Ascending aorta (tissue), 2 donors: ENCODE measurements at places on chromosomes 5 and 9.

- no peaks in the 10 kb centered on the region for H3K27me3 ChIP-seq
- peaks cover 8% of the 10 kb centered on the region for H3K4me1 ChIP-seq
- H3K27ac ChIP-seq, result peak overlapping the region; percentile 78
- no peaks in the 10 kb centered on the region for H3K36me3 ChIP-seq
- DNase-seq, result no peak
Measured at GRCh38 chr5:154365823-154366222, 80.0 kb upstream of the SAP30L start.

GRCh38 chr9:98774746-98775145 lies 21.6 kb downstream of the ANKS6 start:
- DNase-seq, result no peak
- no peak overlapping the region for H3K4me3 ChIP-seq
- no peaks in the 10 kb centered on the region for H3K27me3 ChIP-seq
- H3K4me1 ChIP-seq, result no peaks in the 10 kb centered on the region

DNA sequence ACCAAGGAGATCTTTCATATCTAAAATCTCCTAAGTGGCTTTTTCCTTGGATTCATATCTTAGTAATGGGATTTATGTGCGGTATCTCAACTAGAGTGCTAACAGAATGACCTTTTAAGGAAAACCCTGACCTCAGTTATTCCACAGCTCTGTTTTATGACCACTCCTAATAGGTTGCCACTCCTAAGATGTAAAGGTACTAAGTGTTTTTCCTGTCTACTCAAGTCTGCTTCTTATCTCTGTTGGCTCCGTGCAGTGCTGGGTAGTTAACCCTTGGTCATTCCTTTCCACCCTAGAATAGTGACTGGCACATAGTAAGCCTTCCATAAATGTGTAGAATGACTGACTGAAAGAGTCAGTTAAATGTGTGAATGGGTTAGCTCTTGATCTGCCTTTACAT lies 161.4 kb downstream of the DOCK2 start:
- no peaks in the 10 kb centered on the region for H3K36me3 ChIP-seq
- no peak overlapping the region for H3K27ac ChIP-seq
- H3K27me3 ChIP-seq, result no peaks in the 10 kb centered on the region
- DNase-seq, result no peak

- peaks cover 6% of the 10 kb centered on the region for H3K4me1 ChIP-seq
- H3K4me3 ChIP-seq, result no peak overlapping the region
- DNase-seq, result no peak
- peak overlapping the region; percentile 72 for H3K27ac ChIP-seq
- no peaks in the 10 kb centered on the region for H3K36me3 ChIP-seq
Measured at GRCh38 chr5:138844125-138844461, 31.0 kb downstream of the LRRTM2 start.

GRCh38 chr5:168931638-168932345 lies 352.6 kb upstream of the PANK3 start:
- no peaks in the 10 kb centered on the region for H3K4me1 ChIP-seq
- DNase-seq, result no peak
- no peaks in the 10 kb centered on the region for H3K36me3 ChIP-seq
- no peaks in the 10 kb centered on the region for H3K27me3 ChIP-seq
- H3K27ac ChIP-seq, result no peak overlapping the region
- H3K4me3 ChIP-seq, result no peak overlapping the region

DNA sequence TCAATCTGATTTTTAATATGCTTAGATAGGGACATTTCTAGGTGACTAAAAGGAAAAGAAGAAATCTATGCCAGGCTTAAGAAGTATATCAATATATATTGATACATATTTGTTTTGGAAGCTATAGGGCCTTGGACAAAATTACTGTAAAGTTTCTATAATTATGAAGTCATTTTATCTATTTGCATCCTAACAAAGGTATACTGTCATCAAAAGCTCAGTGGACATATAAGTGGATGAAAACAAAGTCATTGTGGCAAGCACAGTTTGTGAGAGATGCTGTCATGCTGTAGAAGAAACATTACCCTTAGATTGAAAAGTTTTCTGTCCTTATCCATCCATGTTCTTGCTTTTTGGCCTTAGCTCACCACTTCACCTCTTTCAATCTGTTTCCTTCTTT lies 140.3 kb upstream of the SPEF2 start:
- no peak for DNase-seq
- H3K36me3 ChIP-seq, result no peaks in the 10 kb centered on the region
- H3K27ac ChIP-seq, result no peak overlapping the region

- no peaks in the 10 kb centered on the region for H3K27me3 ChIP-seq
- no peak for DNase-seq
- H3K36me3 ChIP-seq, result no peaks in the 10 kb centered on the region
- no peaks in the 10 kb centered on the region for H3K4me1 ChIP-seq
Measured at GRCh38 chr5:133466556-133467334, 145.6 kb downstream of the FSTL4 start.

DNA sequence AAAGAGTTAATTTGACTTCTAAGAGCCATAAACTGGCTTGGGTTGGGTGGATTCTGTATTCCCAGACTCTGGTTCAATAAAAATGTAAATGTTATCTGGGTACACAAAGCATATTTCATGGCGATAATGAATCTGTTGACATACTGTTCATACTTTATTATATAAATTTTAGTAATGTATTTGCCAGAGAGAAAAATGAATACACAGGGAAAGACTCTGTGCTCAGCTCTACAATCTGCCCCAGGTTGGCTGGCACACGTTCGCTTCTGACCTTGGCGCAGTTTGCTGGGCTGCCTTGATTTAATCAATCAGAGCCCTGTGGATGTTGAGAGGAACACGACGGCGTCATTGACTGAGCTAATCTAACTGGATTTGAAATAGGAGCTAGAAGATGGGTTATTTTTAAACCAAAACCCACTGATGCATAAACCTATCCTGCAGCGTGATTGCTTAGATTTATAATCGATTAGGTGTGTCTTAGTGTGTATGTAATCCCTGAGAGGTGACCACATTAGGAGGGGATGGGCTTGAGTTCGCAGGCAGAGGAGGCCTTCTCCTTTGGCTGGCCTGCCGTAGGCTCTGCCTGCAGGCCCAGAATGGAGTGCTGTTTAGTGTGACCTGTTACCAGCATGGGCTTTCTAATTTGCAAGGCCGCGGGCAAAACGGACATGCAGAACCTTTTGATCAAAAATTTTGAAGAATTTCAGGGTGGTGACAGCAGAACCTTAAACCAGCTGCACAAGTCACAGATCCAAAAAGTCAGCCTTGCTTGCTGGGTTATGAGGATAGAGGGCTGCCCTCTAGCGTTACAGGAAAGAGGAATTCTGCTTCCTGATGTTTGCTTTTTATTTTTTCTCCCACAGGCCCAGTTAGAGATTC lies 3.9 kb upstream of the ADCY2 start:
- H3K4me3 ChIP-seq, result no peak overlapping the region
- H3K27ac ChIP-seq, result no peak overlapping the region
- no peaks in the 10 kb centered on the region for H3K36me3 ChIP-seq
- H3K27me3 ChIP-seq, result no peaks in the 10 kb centered on the region
- DNase-seq, result no peak

- DNase-seq, result no peak
- no peaks in the 10 kb centered on the region for H3K36me3 ChIP-seq
- H3K4me1 ChIP-seq, result peaks cover 9% of the 10 kb centered on the region
- peak overlapping the region; percentile 3 for H3K27ac ChIP-seq
- H3K4me3 ChIP-seq, result no peak overlapping the region
Measured at GRCh38 chr5:145347026-145347616, 488.0 kb downstream of the PRELID2 start.

GRCh38 chr9:124122813-124123462 lies 111.4 kb downstream of the LHX2 start:
- no peak overlapping the region for H3K27ac ChIP-seq
- no peaks in the 10 kb centered on the region for H3K4me1 ChIP-seq
- H3K4me3 ChIP-seq, result no peak overlapping the region
- H3K36me3 ChIP-seq, result no peaks in the 10 kb centered on the region

- DNase-seq, result no peak
- no peaks in the 10 kb centered on the region for H3K27me3 ChIP-seq
- H3K36me3 ChIP-seq, result no peaks in the 10 kb centered on the region
Measured at GRCh38 chr5:14246350-14247053, 103.4 kb downstream of the TRIO start.

DNA sequence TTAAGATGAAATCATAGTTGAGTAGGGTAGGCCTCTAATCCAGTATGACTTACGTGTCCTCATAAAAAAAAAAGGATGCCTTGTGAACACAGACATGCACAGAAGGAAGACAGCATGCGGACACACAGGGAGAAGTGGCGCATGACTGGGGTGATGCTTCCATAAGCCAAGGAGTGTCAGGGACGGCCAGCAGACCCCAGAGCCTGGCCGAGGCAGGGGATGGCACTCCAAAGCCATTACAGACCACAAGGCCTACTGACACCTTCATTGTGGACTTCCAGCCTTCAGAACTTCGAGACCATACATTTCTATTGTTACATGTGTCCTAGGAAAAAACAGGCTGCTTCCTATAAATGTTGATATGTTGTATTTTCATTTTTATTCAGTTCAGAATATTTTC lies 19.9 kb downstream of the EHMT1 start:
- no peak overlapping the region for H3K27ac ChIP-seq
- no peaks in the 10 kb centered on the region for H3K36me3 ChIP-seq
- H3K4me1 ChIP-seq, result no peaks in the 10 kb centered on the region
- H3K4me3 ChIP-seq, result no peak overlapping the region
- no peaks in the 10 kb centered on the region for H3K27me3 ChIP-seq
- no peak for DNase-seq

GRCh38 chr5:16883806-16884205 lies 52.3 kb downstream of the MYO10 start:
- H3K4me1 ChIP-seq, result peaks cover 9% of the 10 kb centered on the region
- no peaks in the 10 kb centered on the region for H3K27me3 ChIP-seq
- no peak for DNase-seq
- H3K4me3 ChIP-seq, result no peak overlapping the region
- peak overlapping the region; percentile 13 for H3K27ac ChIP-seq

DNA sequence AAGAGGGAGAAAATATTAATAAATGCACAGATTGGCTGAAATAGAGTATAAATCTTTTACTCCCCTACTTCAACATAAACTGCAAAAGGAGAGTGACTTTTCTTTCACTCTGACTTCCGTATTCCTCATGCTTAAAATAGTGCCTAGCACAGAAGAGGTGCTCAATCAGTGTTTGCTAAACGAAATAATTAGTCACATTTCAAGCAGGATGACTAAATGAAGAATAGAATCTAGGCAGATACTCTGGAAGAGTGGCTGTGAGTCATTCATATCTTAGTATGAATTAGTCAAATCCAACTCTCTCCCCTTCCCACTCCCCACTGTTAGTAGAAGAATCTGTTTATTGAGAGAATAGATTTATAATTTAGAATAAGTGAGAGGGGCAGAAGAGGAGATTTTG lies 4.8 kb downstream of the CD274 start:
- H3K27ac ChIP-seq, result peak overlapping the region; percentile 80
- no peaks in the 10 kb centered on the region for H3K27me3 ChIP-seq
- peaks cover 1% of the 10 kb centered on the region for H3K36me3 ChIP-seq
- no peak overlapping the region for H3K4me3 ChIP-seq

- H3K27me3 ChIP-seq, result no peaks in the 10 kb centered on the region
- no peaks in the 10 kb centered on the region for H3K36me3 ChIP-seq
- H3K27ac ChIP-seq, result peak overlapping the region; percentile 98
- H3K4me1 ChIP-seq, result no peaks in the 10 kb centered on the region
Measured at GRCh38 chr5:180072556-180072955, 997 bp upstream of the RNF130 start.

DNA sequence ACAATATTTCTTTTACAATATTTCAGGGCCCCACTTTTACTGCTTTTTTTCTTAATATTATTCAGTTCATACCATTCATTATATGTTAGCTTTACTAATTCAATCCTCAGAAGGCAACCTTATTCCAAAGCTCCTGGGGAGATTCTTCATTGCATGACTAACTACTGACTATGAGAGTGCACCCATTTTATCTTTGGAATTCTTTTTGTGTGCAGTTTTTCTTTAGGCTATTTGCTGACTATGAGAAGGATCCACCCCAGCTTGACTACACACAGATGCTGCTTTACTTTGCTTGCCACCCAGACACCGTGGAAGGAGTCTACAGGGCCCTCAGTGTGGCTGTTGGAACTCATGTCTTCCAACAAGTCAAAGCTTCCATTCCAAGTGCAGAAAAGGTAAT lies 56.9 kb upstream of the IL7R start:
- DNase-seq, result no peak
- no peaks in the 10 kb centered on the region for H3K4me1 ChIP-seq
- H3K4me3 ChIP-seq, result no peak overlapping the region
- no peak overlapping the region for H3K27ac ChIP-seq
- no peaks in the 10 kb centered on the region for H3K36me3 ChIP-seq

DNA sequence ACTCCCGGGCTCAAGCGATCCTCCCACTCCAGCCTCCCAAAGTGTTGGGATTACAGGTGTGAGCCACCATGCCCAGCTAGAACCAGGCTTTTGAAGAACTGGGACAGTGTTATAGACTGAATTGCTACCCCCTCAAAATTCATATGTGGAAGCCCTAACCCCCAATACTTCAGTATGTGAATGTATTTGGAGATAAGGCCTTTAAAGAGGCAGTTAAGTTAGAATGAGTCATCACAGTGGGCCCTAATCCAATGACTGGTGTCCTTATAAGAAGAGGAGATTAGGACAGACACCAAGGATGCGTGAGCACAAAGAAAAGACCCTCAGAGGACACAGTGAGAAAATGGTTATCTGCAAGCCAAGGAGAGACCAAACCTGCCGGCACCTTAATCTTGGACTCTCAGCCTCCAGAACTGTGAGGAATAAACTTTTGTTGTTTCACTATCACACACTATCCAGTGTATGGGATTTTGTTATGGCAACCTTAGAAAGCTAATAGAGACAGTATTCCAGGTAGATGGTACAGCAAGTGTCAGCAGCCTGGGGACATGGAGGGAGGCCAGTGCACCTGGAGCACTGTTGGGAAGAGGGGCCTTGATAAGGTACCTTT lies 31.4 kb upstream of the ERGIC1 start:
- no peaks in the 10 kb centered on the region for H3K27me3 ChIP-seq
- no peak overlapping the region for H3K27ac ChIP-seq
- peaks cover 37% of the 10 kb centered on the region for H3K4me1 ChIP-seq
- H3K36me3 ChIP-seq, result no peaks in the 10 kb centered on the region

GRCh38 chr5:37197340-37198050 lies 51.7 kb downstream of the CPLANE1 start:
- DNase-seq, result no peak
- H3K36me3 ChIP-seq, result peaks cover 62% of the 10 kb centered on the region
- no peaks in the 10 kb centered on the region for H3K4me1 ChIP-seq

- DNase-seq, result no peak
- no peak overlapping the region for H3K4me3 ChIP-seq
- H3K36me3 ChIP-seq, result no peaks in the 10 kb centered on the region
- H3K27me3 ChIP-seq, result peaks cover 5% of the 10 kb centered on the region
- peaks cover 8% of the 10 kb centered on the region for H3K4me1 ChIP-seq
- no peak overlapping the region for H3K27ac ChIP-seq
Measured at GRCh38 chr5:139901986-139902385, 106.4 kb downstream of the PSD2 start.

GRCh38 chr5:38948501-38948900 lies 102.7 kb downstream of the OSMR start:
- H3K4me1 ChIP-seq, result no peaks in the 10 kb centered on the region
- H3K27ac ChIP-seq, result no peak overlapping the region
- H3K27me3 ChIP-seq, result no peaks in the 10 kb centered on the region
- peaks cover 79% of the 10 kb centered on the region for H3K36me3 ChIP-seq
